Chondrocyte (in vitro differentiated cells): ENCODE measurements at places on chromosomes 12 and 14. TPM values are rescaled to one million over a fixed set of nuclear protein-coding genes. Genes with fewer than 3 reads are reported as not detected.

DNA sequence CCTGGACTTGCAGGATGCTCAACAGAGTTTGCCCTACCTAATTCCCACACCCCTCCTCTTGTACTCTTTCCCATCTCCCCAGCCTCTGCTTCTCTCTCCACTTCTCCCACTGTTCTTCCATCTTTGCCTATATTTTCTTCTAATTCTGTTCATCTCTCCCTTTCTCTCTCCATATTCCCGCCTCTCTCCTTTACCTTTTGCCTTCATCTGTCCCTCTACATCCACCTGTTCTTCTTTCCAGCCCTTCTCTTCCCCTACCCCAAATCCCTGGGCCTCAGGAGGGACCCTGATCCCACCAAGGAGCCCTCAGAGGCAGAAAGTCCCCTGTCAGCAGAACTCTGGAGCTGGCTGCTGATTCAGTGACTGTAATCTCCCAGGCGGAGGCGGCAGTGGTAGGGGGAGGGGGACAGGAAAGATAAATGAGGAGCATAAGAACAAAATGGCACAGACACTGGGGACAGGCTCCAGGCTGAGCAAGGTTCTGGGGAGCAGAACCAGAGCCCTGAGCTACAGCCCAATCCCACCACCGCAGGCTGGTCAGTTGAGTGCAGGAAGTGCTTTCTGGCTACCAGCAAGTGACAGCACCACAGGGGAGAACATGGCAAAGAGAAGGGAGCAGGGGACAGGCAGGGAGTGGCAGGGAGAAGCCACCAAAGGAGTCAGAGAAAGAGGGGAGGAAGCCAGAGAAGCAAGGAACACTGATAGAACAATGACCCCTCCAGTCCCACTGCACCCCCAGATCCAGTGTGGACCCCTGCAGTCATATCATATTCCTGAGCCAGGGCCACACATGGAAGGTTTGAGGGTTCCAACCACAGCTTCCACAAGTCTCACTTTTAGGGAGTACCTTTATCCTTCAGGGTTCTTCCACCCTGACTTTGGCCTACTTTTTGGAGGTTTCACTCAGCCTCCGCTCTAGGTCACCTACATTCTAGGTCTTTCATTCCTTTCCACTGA, 27.0 kb downstream of the SMUG1 start:
- H3K36me3 ChIP-seq = peaks cover 3% of the 10 kb centered on the region
- no peak overlapping the region for H3K4me3 ChIP-seq
- peaks cover 62% of the 10 kb centered on the region for H3K27me3 ChIP-seq
- no peak for DNase-seq
- no peak overlapping the region for H3K27ac ChIP-seq

- DNase-seq = no peak
- H3K36me3 ChIP-seq = peaks cover 1% of the 10 kb centered on the region
- peaks cover 3% of the 10 kb centered on the region for H3K27me3 ChIP-seq
- H3K4me1 ChIP-seq = peaks cover 15% of the 10 kb centered on the region
- H3K27ac ChIP-seq = no peak overlapping the region
These were observed 639.4 kb upstream of the TBX3 start for GRCh38 chr12:115323223-115323905.

- H3K27me3 ChIP-seq = peaks cover 10% of the 10 kb centered on the region
- no peak overlapping the region for H3K4me3 ChIP-seq
- H3K27ac ChIP-seq = no peak overlapping the region
- DNase-seq = no peak
- H3K36me3 ChIP-seq = no peaks in the 10 kb centered on the region
These were observed 36.1 kb upstream of the STXBP6 start for GRCh38 chr14:25086081-25086480.

DNA sequence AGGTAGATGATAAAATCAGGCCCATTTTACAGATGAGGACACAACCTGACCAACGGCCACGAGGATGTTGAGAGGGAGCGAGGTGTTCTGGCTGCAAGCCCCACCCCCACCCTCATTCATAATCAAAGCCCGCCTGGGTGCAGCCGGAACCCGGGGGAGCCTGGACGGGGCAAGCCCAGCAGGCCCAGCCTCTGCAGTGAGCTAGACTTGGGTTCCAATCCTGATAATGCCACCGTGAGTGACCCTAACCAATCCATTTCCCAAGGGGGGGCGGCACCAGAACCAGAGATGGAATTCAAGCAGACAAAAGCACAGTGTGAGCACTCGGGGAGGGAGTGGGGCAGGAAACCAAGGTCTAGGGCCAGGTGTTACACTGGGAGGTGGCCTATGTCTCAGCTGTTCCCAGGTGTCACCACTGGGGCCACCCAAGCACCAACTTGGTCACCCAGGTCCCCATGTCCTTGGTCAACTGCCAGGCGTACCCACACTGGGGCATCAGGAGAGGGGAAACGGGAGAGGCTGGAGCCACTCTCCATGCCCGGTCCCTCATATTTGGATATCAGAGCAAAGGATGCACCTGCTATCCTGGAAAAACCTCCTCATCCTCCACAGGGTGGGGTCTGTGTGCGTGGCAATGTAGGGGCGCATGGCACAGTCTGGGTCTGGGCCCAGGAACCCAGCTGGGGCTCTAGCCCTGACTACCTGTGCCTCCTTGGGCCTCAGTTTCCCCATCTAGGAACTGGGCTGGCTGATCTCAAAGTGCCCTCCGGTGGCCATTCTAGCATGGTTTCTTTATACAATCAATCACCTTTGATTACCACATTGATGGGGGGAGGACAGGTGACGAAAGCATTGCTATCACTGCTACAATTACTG, 58.4 kb downstream of the FAM222A start:
- no peaks in the 10 kb centered on the region for H3K36me3 ChIP-seq
- peaks cover 3% of the 10 kb centered on the region for H3K27me3 ChIP-seq
- DNase-seq = peak; percentile 63
- no peak overlapping the region for H3K4me3 ChIP-seq

GRCh38 chr14:73250781-73251500, 13.6 kb downstream of the PAPLN start:
- H3K36me3 ChIP-seq = peaks cover 7% of the 10 kb centered on the region
- no peak for DNase-seq
- H3K27ac ChIP-seq = no peak overlapping the region
- H3K4me3 ChIP-seq = no peak overlapping the region
- peaks cover 10% of the 10 kb centered on the region for H3K4me1 ChIP-seq
- H3K27me3 ChIP-seq = no peaks in the 10 kb centered on the region

GRCh38 chr12:68013181-68013580, 23.9 kb downstream of the IFNG-AS1 start:
- no peak overlapping the region for H3K4me3 ChIP-seq
- H3K4me1 ChIP-seq = peaks cover 12% of the 10 kb centered on the region
- no peak for DNase-seq
- H3K36me3 ChIP-seq = peaks cover 3% of the 10 kb centered on the region

- no peak overlapping the region for H3K4me3 ChIP-seq
- no peaks in the 10 kb centered on the region for H3K4me1 ChIP-seq
- H3K27ac ChIP-seq = no peak overlapping the region
- H3K27me3 ChIP-seq = peaks cover 5% of the 10 kb centered on the region
These were observed 22.9 kb upstream of the ARL1 start for GRCh38 chr12:101430456-101430855.

GRCh38 chr12:116358893-116359761, 81.6 kb upstream of the MED13L start:
- no peak overlapping the region for H3K4me3 ChIP-seq
- peak overlapping the region; percentile 95 for H3K27ac ChIP-seq
- no peaks in the 10 kb centered on the region for H3K36me3 ChIP-seq
- H3K27me3 ChIP-seq = no peaks in the 10 kb centered on the region
- no peak for DNase-seq

ESYT1 gene
- 127 to 155 TPM (median 144 TPM) in 3 replicates for total RNA-seq

TAS2R30 gene
- 1.1 to 2.8 TPM (median 1.2 TPM) in 3 replicates for total RNA-seq
